Hippocampal formation (tissue), 2 donors: ENCODE measurements at places on chromosomes 1 and 21.
A peak's percentile ranks its signal among the peaks of the same experiment; 100 is the strongest.

- no peak for DNase-seq
Observed at GRCh38 chr1:33349081-33349759, 28.3 kb upstream of the A3GALT2 start.

- no peak for DNase-seq
Observed at GRCh38 chr1:231933711-231934626, 307.4 kb downstream of the DISC1 start.

- no peak for DNase-seq
Observed at GRCh38 chr1:1325288-1326074, 879 bp downstream of the CPTP start.

GRCh38 chr1:222546548-222547259 lies 1.2 kb downstream of the HHIPL2 start:
- no peak for DNase-seq

GRCh38 chr1:160006312-160006940 lies 25.4 kb downstream of the PIGM start:
- no peak for DNase-seq

GRCh38 chr1:13617108-13617507 lies 33.5 kb downstream of the PDPN start:
- DNase-seq = no peak

DNA sequence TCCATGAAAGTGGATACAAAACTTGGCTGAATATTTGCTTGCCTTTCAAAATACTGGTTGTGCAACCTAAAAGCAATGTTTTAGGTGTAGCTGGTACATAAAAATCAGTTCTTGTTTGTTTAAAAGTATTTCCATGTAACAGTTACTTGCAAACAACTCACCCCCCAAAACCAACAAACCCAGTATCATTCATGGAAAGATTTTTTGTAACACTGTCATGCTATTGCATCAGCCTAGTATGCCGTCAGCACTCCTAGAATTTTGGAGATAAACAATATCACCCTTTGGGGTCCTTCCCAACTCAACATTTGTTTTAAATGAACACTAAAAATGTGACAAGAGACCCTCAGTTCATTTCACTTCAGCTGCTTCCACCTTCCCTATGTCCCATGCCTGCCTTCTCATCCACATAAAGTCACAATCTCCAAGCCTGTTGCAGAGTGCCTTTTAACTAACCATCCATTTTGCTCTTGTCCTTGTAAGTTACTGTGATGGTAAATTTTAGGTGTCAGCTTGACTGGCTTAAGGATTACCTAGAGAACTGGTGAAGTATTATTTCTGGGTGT lies 425.3 kb downstream of the DUSP10 start:
- no peak for DNase-seq

GRCh38 chr1:245260110-245260882 lies 105.5 kb downstream of the KIF26B start:
- DNase-seq = no peak

DNA sequence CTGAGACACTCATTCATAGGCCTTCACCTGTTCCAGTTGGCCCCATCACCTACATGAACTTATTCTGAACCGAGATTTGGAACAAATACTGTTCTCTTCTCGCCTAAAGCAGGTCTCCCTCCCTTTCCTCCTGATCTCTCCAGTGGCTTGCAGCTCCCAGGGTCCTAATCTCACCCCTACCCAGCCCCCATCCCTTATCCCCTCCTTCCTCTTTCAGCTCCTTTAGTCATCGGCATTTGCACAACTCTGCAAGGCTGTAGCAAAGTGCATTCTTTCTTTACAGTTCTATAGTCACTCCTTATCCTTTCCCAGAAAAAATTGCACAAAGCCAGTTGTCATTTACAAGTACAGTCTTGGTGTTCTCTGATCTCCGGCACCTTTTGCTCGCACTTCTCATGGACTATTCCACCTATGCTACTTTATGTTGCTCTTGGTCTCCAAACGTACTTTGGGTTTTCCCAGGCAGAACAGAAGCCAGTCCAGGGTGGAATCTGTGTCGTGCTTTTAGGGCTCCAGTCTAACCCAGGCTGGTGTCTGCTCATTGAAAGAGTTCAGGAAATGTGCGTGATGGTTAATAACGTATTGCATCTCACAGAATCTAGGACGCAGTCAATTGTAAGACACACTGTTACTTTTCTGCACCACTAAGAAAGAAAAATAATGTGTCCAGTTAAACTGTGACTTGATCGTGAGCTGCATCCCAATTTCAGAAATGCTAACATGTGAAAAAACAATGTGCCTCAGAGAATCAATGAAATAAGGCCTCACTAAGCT lies 965 bp downstream of the ABCA4 start:
- no peak for DNase-seq

DNA sequence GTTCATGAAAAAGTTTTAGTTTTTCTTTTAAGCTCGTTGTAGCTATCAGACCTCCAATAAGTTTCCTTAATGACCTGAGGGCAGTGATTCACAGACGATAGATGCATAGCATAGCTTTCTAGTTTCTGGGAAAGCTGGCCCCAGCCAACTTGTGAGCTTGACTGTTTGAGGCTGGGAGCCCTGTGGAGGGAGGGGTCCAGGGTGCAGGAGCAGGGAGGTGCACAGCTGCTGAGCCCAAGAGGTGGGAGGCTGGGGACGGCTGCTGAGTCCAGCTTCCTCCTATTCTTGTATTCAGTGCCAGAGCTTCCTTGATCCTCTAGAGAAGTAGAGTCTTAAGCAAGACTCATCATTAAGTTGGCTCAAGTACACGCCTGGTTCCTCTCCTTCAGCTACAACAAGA lies 11.0 kb upstream of the AVPR1B start:
- no peak for DNase-seq

DNA sequence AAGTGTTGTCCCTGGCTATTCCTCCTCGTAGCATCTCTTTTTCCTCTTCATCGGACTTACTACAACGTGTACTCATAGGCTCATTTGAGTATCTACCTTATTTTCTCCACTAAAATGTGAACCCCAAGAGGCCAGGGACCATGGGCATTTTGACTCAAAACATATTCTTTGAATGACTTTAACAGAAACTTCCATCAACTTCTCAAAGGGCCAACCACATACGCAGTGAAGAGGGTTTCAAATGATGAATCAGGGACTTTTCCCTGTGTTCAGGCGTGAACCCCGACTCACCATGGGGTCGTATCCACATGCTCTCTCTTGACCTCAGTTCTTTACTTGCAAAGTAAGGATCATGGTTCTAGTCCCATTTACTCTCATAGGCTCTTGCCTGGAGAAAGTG lies 20.2 kb upstream of the GPR137B start:
- DNase-seq = no peak

DNA sequence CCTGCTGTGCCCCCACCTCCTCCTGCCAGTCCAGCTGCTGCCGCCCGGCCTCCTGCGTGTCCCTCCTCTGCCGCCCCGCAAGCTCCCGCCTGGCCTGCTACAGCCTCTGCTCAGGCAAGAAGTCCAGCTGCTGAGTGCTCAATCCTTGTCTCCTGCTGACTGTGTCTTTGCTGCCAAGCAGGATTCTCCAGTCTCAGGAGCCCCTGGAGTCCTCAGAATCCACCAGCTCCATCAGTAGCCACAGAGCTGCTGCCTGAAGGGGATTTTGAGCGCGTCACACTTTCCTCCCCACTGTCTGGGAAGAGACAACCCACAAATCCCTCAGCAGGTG lies 973 bp downstream of the KRTAP10-11 start:
- no peak for DNase-seq

- DNase-seq = no peak
Observed at GRCh38 chr1:197451381-197451780, 183.3 kb downstream of the CRB1 start.

GRCh38 chr1:170213596-170213995 lies 67.8 kb downstream of the NTMT2 start:
- no peak for DNase-seq

- no peak for DNase-seq
Observed at GRCh38 chr1:121471523-121471922, 286.7 kb downstream of the SRGAP2C start.

- DNase-seq = no peak
Observed at GRCh38 chr1:203407296-203407695, 56.4 kb upstream of the FMOD start.

DNA sequence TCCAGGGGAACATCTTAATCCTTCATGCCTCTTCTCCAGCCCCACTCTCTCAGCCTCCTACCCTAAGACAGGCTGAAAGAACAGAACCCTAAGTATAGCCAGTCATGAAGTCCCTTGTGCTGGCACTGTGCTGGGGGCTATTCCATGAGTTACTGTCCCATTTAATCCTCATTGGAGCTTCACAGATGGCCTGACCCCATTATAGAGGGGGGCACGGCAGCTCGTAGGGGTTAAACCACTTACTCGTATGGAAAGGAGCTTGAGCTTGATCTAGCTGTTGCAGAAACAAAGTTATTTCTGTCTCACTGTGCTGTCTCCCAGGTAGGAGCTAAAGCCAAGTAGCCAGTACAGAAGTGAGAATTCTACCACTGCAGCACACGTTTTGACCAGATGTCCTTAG lies 203.2 kb upstream of the COA6 start:
- no peak for DNase-seq

GRCh38 chr1:116119876-116120275 lies 8.7 kb downstream of the MAB21L3 start:
- DNase-seq = no peak

DNA sequence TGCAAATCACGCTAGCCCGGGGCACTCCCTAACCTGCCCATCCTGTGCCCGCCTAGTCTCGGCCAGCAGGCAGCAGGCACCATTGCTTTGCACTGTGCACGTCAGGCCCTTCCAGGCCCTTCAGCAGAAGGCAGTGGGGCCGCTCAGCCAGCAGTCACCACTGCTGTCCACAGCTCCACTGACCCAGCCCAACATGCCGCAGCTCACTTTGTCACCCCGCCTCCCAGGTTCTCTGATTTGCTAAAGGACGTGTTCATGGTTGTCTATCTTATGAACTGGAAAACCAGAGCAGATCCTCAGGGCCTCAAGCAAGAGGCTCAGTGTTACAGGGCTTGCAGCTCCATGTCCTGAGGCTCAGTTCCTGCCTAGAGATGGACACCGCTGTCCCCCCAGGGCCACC lies 14.2 kb upstream of the SPOCD1 start:
- no peak for DNase-seq

- no peak for DNase-seq
Observed at GRCh38 chr1:10225573-10225972, 15.2 kb downstream of the KIF1B start.

- no peak for DNase-seq
Observed at GRCh38 chr1:116460783-116461376, 87.8 kb downstream of the ATP1A1 start.

DNA sequence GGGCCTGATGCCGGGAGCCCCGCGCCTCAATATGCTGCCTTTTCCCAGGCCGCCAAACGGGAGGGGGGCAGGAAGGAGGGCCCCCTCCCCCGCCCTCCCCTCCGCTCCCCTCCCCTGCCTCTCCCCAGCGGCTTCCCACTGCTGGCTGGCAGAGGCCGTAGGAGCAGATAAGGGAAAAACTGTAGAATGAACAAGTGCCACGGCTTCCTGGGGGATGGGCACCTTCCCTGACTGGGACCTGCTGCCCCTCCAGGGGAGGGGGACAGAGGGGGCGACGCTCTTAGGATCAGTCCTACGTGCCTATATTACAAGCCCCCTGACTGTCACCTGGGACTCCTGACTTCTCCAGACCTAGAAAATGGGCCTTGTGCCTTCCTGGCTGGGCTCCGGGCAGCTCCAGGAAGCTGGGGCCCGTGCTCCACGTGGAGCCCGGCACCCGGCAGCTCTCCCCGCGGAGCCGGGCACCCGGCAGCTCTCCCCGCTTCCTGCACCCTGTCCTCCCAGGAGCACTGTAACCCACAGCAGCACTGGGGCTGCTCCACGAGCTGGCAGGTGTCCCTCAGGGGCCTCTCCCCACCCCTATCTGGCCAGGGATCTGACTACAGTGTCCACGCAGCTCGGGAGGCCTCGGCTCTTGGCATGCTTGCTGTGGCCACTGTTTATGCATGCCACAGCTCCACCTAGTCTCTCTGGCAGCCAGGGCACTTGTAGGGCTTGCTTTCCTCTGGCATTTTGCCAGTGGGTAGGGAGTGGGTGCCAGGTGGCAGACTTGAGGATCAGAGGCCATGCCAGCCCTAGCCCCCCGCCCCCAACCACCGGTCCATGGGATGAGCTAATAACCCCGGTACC lies 674 bp upstream of the HES5 start:
- DNase-seq = no peak

- DNase-seq = no peak
Observed at GRCh38 chr1:226617109-226617508, 68.5 kb downstream of the STUM start.

DNA sequence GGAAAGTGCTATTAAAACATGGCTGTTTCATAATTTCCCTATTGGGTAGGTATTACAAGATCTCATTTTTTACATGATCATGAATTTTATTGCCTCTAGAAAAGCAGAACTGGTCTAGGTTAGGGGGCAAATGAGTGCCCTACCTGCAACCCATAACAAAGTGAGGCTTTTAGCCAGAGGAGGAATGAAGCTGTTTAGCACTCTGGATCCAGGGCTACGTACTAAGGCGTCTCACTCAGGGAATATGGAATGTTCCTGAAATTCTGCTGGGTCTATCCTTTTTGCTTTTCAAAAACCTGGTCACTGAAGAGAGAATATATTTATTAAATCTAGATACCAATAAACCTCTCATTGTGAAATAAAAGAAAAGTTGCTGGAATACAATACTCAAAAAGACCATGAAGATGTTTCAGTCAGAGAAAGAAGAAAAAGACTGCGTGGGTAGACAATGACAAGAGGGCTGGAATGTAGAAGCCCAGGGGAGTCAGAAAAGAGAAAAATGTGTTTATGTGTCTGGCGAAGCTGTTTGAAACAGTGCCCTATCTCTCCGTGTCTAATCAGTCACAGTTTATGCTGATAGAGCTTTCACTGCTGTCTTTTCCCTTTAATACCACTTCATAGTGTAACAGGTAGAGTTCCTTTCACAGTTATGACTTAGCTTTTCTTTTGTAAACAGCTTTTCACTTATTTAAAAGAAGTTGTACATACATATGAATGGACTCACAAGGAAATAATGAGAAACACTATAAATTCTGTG lies 25.0 kb upstream of the SYDE2 start:
- DNase-seq = no peak

GRCh38 chr1:9291914-9292360 lies 757 bp upstream of the SPSB1 start:
- no peak for DNase-seq

- DNase-seq = peak; percentile 43
Observed at GRCh38 chr1:157992031-157992832, 1.2 kb upstream of the KIRREL1 start.

DNA sequence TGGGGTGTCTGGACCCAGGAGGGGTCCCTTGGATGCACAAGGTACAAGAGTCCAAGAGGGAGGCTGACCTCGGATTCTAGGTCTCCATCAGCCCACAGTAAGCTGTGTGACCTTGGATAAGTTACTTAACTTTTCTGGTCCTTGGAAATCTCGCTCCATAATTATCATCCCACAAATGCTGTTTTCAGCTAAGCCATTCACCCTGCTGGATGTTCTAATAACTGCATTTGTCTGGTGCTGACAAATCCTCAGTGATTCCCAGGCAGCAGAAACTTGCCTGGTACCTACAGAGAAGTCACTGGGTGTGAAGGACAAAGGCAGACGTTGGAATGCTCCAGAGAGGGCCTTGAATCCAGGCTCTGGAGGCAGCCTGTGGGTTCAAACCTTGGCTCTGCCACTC lies 89.7 kb downstream of the IGSF21 start:
- DNase-seq = no peak

- no peak for DNase-seq
Observed at GRCh38 chr1:8339203-8339600, 21.3 kb downstream of the SLC45A1 start.
